ENCODE measurements at places on chromosomes 11 and 22.

DNA sequence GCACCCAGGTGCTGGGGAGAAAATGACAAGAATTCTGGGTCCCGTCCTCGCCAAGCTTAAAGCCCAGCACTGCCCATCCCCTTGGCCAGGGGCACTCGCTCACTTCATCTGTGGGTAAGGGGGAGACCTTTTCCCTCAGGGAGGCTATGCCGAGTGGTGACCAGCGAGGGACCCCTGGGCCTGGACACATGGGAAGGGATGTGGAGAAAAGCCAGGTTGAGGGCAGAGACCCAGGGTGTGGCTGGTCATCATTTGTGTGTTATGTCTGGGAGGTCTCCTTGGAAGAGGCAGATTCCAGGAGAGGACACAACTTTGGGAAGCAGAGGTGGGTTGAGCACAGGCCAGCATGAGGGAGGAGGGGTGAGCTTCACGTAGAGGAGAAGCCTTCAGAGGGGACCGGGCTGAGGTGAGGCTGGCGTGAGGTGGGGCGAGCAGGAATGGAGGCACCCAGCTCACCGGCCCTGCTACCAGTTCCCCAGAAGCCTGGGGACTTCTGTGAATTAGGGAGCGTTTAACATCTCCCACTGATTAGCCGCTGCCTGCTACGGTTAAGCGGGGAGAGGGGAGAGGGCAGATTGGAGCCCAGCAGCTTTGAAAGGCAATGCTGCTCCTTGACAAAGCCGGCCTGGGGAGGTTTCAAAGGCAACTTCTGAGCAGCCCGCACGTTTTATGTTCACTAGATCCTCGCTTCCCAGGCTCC is 25.8 kb upstream of the NECTIN1 start:
- no peak for DNase-seq

- no peak for DNase-seq
Observed at GRCh38 chr11:36274414-36274813, 14.8 kb downstream of the COMMD9 start.

- DNase-seq: no peak
Observed at GRCh38 chr11:35242412-35243242, 103.7 kb downstream of the CD44 start.

- peak; percentile 18 for DNase-seq
Observed at GRCh38 chr22:36144886-36145541, 15.5 kb downstream of the APOL3 start.

GRCh38 chr11:82927264-82927880 is 25.8 kb downstream of the DDIAS start:
- no peak for DNase-seq

- no peak for DNase-seq
Observed at GRCh38 chr11:92841719-92842118, 127.7 kb upstream of the MTNR1B start.

GRCh38 chr22:47275605-47276449 is 513.4 kb downstream of the TBC1D22A start:
- DNase-seq: no peak

DNA sequence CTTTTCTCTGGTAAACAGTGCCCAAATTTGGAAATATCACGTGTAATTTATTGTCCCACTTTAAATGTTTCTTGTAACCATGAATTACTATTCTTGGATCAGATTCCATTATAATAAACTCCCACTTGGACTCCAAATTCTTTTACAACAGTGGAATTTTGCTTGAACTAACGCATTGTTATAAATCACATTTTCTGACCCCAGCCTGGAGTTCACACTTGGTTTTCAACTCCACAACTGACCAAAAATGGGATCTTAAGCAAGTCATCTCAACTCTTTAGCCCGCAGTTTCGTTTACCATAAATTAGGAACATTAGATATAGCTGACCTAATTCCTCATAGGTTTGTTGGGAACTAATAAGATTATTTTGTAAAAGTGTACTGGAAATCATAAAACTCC is 336.8 kb upstream of the NCAM1 start:
- DNase-seq: no peak

GRCh38 chr11:63212742-63213141 is 30.7 kb downstream of the SLC22A25 start:
- DNase-seq: no peak

- DNase-seq: no peak
Observed at GRCh38 chr22:49709464-49709863, 118.2 kb downstream of the BRD1 start.

GRCh38 chr11:11798586-11799438 is 43.0 kb upstream of the USP47 start:
- DNase-seq: no peak

- DNase-seq: no peak
Observed at GRCh38 chr22:41826430-41827383, 6.2 kb upstream of the SREBF2 start.

GRCh38 chr11:61893981-61894380 is 2.6 kb upstream of the FADS3 start:
- no peak for DNase-seq

Measured in NCI-H1436 treated with DMSO at 0.1 percent for 48 hours (cell line).